ENCODE measurements at places on chromosomes 3 and 15.
A peak's percentile ranks its signal among the peaks of the same experiment; 100 is the strongest.

DNA sequence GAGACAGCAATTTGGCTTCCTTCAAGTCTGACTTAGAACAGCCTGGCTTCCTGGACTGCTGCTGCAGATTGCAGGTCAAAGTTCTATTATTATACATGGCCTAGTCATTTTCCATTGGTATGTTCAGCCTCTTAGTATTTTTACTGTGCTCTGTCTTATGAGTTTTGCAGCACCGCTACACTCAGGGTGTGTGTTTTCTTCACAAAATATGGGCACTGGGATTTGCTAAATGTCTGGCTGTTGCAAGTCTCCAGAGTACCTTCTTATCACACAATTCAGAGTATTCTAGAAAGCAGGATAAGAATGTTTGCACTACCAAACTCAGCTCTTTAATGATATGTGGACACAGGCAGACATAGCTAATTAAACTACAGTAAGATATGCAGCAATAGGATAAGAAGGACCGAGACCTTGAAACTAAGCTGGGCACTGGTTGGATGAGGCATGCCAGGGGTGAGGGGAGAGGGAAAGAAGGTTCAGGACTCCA, 203.0 kb upstream of the PDZRN3 start:
- no peak overlapping the region for H3K4me3 ChIP-seq
- H3K27ac ChIP-seq = no peak overlapping the region
- peaks cover 4% of the 10 kb centered on the region for H3K36me3 ChIP-seq
- H3K27me3 ChIP-seq = no peaks in the 10 kb centered on the region
- no peak for DNase-seq

GRCh38 chr15:59797756-59798604, 108.9 kb upstream of the BNIP2 start:
- no peak overlapping the region for H3K27ac ChIP-seq
- H3K36me3 ChIP-seq = no peaks in the 10 kb centered on the region
- H3K4me3 ChIP-seq = no peak overlapping the region
- H3K4me1 ChIP-seq = no peaks in the 10 kb centered on the region

DNA sequence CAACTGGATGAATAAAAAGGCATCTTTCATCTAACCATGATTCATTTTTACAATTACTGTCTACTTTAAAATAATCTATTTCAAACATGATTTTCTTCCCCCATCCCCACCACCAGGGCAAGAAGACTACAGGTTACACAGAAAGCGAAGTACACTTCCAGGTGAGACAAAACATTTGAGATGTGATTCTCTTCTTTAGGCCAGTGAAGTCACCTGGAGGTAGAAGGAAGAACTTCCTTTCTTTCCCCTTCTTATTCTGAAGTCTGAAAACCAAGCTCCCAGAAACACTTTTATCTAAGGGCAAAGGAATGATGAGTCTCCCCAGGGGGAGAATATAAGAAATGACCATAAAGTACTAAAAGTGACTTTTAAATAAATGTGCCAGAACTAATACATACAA, 36.7 kb downstream of the SHQ1 start:
- no peaks in the 10 kb centered on the region for H3K27me3 ChIP-seq
- no peak for DNase-seq
- no peak overlapping the region for H3K4me3 ChIP-seq

GRCh38 chr3:11001658-11002021, 9.1 kb downstream of the SLC6A1 start:
- no peak overlapping the region for H3K27ac ChIP-seq
- DNase-seq = no peak
- no peaks in the 10 kb centered on the region for H3K36me3 ChIP-seq
- peaks cover 5% of the 10 kb centered on the region for H3K4me1 ChIP-seq

- no peak for DNase-seq
- H3K36me3 ChIP-seq = no peaks in the 10 kb centered on the region
- H3K27me3 ChIP-seq = peaks cover 2% of the 10 kb centered on the region
- no peaks in the 10 kb centered on the region for H3K4me1 ChIP-seq
- no peak overlapping the region for H3K4me3 ChIP-seq
Observed at GRCh38 chr3:178964551-178964950, 107.1 kb downstream of the ZMAT3 start.

GRCh38 chr15:50107591-50108408, 11.2 kb downstream of the ATP8B4 start:
- no peak overlapping the region for H3K27ac ChIP-seq
- H3K4me1 ChIP-seq = peaks cover 4% of the 10 kb centered on the region
- no peak overlapping the region for H3K4me3 ChIP-seq
- H3K27me3 ChIP-seq = no peaks in the 10 kb centered on the region
- no peaks in the 10 kb centered on the region for H3K36me3 ChIP-seq

DNA sequence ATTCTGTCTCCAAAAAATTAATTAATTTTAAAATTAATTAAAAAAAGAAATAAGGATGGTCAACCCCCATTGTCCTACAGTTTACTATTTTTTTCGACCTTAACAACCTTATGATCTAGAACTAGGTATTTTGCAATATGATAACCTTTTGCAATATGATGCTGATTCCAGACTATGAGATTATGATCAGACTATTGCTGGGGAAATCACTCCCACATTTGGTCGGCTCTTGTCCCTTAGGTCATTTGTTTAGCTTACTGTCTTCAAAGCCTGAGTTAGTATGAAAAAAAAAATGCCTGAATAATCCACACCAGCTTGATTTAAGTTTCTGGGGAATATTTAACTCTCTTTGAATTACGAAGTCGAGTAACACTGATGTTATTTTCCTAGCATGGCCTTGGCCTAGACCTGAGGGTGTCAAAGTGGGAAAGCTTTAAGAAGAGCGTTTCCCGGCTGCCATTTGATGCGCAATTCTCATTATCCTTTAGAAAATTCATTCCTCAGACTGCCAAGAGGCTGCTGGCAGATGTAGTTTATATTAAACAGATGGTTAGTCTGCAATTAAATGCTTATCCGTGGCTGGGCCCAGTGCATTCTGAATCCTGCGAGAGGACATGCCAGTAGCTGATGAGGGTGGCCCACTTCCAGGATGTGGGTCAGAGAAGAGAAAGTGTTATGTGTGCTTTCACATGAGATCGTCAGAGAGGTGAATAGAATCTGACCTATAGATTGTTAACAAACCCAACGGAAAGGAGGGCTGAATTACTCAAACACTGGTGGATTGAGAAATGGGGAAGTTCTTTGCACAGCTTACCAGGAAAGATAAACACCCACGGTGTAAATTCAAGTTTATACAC, 496.0 kb upstream of the THBS1 start:
- H3K27ac ChIP-seq = no peak overlapping the region
- H3K4me3 ChIP-seq = no peak overlapping the region
- H3K4me1 ChIP-seq = no peaks in the 10 kb centered on the region
- DNase-seq = no peak

DNA sequence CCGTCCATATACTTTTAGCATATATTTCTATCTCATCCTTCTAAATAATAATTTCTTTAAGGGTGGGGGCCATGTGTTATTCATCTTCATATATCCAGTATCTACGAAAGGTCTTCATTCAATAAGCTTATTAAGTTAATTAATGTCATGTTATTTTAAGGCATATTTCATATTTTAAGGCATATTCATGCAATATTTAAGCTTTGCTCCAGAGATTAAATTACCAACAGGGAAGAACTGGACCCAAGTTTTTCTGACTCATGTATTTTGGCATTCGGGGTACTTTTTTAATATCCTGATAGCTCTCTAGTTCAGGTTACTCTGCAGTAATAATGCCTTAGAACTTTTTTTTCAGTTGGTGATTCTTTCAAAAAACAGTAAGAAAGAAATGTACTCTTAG, 27.4 kb downstream of the PHC3 start:
- no peak overlapping the region for H3K27ac ChIP-seq
- H3K27me3 ChIP-seq = no peaks in the 10 kb centered on the region
- DNase-seq = no peak
- H3K36me3 ChIP-seq = no peaks in the 10 kb centered on the region

DNA sequence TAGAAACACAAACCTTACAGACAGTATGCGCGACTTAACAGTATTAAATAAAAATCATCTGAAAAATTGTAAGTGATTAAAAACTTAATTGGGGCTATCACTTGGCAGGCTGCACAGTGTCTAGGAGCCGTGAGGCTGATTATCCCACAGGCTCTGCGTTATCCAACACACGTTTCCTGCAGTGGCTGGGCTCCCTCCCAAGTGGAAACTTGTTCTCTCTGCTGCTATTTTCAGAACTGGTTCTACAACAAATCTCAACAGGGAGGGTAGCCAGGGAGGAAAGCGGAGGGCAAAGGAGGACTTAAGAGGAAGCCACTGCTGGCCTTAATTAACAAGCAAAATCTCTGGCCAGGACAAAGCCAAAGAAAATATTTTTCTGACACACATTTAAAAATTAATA, 555.2 kb downstream of the MAGI1 start:
- no peak overlapping the region for H3K27ac ChIP-seq
- H3K27me3 ChIP-seq = peaks cover 1% of the 10 kb centered on the region
- H3K36me3 ChIP-seq = no peaks in the 10 kb centered on the region
- H3K4me3 ChIP-seq = no peak overlapping the region
- H3K4me1 ChIP-seq = peaks cover 46% of the 10 kb centered on the region

DNA sequence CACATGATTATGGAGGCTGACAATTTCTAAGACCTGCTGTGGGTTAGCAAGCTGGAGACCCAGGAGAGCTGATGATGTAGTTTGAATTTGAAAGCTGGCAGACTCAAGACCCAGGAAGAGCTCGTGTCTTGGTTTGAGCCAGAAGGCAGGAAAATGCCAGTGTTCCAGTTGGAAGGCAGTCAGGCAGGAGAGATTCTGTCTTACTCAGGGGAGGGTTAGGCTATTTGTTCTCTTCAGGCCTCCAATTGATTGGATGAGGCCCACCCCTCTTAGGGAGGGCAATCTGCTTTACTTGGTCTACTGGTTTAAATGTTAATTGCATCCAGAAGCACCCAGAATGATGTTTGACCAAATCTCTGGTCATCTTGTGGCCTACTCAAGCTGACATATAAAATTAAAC, 40.4 kb upstream of the IGF2BP2 start:
- peak overlapping the region; percentile 10 for H3K4me3 ChIP-seq
- H3K4me1 ChIP-seq = peaks cover 6% of the 10 kb centered on the region
- H3K27ac ChIP-seq = no peak overlapping the region
- no peaks in the 10 kb centered on the region for H3K36me3 ChIP-seq

DNA sequence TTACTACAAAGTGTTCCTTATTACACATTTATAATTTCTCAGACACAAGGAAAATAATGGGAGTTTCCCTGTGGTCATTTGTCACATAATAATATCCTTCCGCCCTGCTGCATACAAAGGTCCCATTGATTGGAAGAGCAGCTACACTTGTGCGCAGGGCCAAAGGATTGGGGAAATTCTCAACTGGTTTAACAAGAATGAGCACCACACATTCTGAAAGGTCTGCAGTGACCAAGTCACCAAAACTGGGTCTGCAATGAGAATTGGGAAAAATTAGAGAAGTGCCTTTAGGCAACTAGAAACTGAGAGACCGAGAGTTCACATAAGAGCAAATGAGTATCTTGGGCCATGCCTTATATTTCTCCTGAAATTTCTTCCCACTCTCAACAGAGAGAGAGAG, 98.2 kb upstream of the NR2F2 start:
- no peak overlapping the region for H3K27ac ChIP-seq
- H3K4me3 ChIP-seq = no peak overlapping the region
- H3K4me1 ChIP-seq = no peaks in the 10 kb centered on the region
- DNase-seq = no peak

DNA sequence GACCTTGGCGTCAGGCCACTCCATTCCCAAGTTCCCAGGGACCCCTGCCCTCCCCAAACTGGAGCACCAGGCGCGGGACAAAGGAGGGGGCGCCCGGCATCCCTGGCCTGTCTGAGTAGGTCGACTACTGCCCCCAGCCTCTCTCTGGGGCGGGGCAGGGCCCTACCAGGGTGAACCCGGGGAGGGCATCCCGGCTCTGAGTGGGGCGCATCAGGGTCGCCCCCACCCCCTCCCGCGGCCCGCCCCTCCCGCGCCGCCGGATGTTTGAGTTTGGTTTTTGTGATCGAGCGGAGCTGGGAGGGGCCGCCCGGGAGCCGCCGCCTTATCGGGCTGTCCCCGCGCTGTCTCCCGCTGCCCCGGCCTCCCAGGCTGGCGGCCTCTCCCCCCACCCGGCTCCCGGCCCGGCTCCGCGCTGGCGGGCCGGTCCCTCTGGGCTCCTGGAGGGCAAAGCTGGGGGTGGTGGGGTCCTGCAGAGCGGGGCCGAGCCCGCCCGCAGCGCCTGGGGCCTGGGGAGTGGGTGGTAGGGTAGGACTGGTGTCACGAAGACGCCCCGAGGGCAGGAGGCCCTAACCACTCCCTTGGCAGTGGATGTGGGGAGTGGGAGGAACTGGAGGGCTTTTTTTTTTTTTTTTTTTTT, 47.2 kb upstream of the SMAD6 start:
- no peaks in the 10 kb centered on the region for H3K4me1 ChIP-seq
- H3K4me3 ChIP-seq = no peak overlapping the region
- H3K27ac ChIP-seq = no peak overlapping the region
- DNase-seq = no peak
- peaks cover 3% of the 10 kb centered on the region for H3K36me3 ChIP-seq

GRCh38 chr15:84953136-84953535, 28.5 kb upstream of the PDE8A start:
- no peaks in the 10 kb centered on the region for H3K27me3 ChIP-seq
- DNase-seq = no peak
- H3K27ac ChIP-seq = no peak overlapping the region
- peaks cover 7% of the 10 kb centered on the region for H3K36me3 ChIP-seq
- H3K4me1 ChIP-seq = peaks cover 9% of the 10 kb centered on the region

DNA sequence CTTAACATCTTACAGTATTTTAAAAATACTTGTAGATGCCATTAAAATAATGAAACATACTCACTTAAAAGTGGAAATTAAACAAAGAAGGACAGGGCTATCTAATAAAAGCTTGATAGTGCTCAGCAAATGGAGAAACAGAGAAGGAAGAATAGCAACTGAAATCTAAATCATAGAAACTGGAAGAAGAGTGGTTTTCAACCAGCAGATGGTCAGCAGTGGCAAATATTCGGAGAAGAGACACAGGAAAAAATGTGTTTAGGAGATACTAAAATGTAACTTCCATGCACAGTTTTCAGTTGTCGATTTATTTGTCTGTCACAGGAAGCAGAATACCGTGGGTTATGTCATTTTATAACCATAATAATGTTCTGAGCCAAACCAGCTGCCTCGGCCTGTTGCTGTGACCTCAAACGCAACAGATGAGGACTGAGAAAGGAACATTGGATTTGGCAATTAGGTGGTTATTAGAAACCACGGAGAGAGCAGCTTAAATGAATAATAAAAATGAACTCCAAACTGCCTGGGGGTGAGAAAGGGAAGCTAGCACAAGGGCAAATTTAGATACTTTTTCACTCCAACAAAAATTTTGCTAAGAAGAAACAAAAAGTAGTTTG, 246.6 kb upstream of the KCNMB2 start:
- H3K4me1 ChIP-seq = peaks cover 5% of the 10 kb centered on the region
- no peak for DNase-seq
- H3K4me3 ChIP-seq = no peak overlapping the region
- H3K36me3 ChIP-seq = peaks cover 10% of the 10 kb centered on the region

All from glutamatergic neuron (in vitro differentiated cells).